ENCODE measurements at places on chromosomes 5 and 9.

GRCh38 chr5:164052536-164053093, 547.2 kb downstream of the MAT2B start:
- no peak for DNase-seq

GRCh38 chr9:89879276-89879675, 274.5 kb downstream of the GADD45G start:
- DNase-seq, result no peak

DNA sequence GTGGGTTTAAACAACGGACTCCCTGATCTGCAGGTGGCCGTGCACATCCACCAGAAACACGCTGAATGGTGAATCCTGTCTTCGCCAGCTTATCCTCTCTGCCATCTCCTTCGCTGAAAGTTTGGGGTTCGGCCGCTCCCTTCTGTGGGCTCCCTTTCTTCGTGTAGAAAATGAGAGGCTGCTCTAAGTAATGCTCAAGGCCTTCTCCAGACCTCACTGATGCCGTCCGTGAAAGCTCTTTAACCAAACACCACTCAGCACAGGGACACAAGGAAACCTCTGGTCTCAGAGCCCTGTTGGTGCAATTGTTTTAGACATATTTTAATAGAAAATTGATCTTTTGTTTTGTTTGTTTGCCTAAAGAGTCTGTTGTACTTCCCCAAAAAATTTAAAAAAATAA, 596.5 kb downstream of the IRX1 start:
- DNase-seq, result no peak

DNA sequence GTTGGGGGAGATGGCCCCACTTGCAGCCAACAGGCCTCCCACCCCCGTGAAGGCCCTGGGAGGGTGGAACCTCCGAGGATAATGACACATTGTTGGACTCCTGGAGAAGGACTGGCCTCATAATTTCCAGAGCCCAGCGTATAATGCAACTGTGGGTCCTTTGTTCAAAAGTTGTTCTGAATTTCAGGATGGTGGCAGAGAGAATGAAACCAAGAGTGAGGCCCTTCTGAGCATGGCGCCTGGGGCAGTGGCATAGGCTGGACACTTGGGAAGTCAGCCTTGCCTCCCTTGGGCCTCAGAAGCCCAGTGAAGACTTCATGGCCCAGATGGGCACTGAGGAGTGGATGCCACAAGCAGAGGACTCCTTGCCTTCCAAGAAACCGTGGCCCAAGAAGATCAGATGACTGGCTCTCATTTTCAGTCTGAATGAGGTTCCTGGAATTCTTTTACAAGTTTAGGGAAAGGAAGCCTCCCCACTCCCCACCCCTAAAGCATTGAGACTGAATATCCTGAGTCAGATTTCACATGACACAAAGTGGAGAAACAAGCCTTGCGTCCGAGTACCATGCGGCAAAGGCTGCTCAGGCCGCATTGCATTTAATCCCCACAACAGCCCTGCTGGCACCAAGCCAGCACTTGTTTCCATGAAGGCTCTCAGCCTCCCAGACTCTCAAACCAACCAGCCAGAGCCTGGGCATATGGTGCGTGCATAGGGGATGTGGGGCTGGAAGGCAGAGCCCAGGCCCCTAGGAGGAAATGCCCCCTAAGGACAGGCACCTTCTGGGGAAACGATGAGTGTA, 96.7 kb upstream of the SMIM23 start:
- no peak for DNase-seq

DNA sequence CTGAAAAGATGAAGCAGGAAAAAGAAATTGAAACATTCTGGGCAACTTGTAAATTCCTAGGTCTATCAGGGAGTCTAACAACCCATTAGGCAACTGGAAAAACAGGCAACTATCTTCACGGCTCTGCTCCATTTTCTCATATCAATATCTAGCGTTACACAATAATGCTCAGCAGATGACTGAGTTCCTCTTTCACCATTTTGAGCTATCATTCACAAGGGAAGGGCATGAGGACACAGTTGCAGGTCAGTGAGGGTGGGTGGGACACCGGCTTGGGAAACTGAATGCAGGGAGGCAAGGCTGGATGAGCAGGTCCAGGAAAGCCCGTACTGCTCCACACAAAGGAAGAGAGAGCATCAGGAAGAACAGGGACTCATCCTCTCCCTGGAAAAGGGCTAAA, 67.0 kb downstream of the FRMD3 start:
- DNase-seq, result peak; percentile 89

DNA sequence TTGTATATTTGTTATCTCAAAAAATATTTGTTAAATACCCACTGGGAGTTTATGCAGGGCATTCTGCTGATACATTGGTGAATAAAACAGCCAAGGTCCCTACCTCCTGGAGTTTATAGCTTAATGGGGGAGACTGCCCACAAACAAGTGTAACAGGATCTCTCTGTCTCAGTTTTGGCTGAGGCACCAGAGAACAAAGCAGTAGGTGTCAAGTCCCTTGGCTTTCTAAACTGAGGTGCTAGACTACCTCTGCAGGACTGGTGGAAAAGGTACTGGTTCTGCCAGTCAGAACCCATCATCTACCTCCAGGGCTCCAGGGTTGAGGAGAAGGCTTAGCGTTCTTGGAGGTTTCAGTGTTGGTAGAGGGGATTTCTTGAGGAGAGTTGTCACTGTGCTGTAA, 188.4 kb upstream of the ELL2 start:
- no peak for DNase-seq

GRCh38 chr5:110838961-110839360, 100.2 kb downstream of the SLC25A46 start:
- DNase-seq, result no peak

- no peak for DNase-seq
Observed at GRCh38 chr5:34039398-34040157, 3.4 kb downstream of the C1QTNF3 start.

GRCh38 chr9:72292256-72292682, 72.7 kb downstream of the ZFAND5 start:
- peak; percentile 75 for DNase-seq

DNA sequence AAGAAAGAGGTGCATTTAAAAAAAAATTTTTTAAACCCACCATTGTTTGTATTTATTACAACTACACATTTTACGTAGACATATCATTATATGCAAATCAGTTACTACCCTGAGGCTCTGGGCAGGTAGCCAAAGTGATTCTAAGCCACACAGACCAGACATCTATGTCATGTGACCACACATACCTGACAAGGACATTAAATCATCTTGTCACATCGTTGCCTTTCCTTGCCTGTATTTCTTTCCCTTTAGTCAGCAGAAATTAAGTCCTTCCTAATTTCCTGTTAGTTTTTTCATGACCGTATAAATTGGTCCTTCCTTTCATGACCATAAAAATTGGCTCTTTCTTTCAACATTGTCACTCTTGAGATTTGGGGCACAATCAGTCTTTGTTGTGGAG, 134.2 kb upstream of the MARCHF11 start:
- DNase-seq, result no peak

- DNase-seq, result peak; percentile 73
Observed at GRCh38 chr9:75239176-75239575, 150.9 kb downstream of the OSTF1 start.

GRCh38 chr9:134487066-134487710, 154.4 kb upstream of the COL5A1 start:
- no peak for DNase-seq

GRCh38 chr5:94376672-94377345, 241.6 kb downstream of the KIAA0825 start:
- DNase-seq, result peak; percentile 61

DNA sequence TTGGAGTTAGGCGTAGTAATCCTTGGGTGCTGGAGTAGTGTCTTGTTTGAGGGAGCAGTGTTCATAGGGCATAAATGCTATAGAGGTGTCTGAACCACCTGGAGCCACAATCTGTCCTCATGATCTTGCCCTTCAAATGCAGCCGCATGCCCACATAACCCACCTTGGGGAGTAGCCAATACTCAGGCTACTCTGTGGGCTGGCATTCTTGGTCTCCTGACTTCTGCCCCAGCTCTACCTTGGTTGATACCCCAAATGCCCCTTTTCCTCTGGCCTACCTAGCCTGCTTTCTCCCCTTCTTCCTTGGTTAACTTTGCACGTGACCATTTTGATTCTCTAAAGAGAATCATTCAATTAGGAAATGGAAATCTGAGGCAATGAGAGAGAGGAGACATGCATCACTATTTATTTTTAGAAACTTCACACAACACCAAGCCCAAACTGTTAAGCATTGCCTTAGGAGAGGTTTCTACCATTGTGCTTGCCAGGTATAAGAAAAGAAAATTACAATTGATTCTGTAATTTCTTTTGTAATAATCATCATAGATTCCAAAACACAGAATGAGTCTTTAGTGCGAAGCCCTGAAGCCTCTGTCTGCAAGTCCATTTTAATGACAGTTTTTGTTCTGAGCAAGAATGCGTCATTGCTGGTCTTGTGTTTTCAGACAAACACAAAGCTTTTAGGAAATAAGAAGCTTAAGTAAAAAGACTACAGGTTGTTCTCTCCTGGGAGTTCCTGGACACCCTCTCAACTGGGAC, 135.2 kb downstream of the C9orf152 start:
- peak; percentile 34 for DNase-seq

DNA sequence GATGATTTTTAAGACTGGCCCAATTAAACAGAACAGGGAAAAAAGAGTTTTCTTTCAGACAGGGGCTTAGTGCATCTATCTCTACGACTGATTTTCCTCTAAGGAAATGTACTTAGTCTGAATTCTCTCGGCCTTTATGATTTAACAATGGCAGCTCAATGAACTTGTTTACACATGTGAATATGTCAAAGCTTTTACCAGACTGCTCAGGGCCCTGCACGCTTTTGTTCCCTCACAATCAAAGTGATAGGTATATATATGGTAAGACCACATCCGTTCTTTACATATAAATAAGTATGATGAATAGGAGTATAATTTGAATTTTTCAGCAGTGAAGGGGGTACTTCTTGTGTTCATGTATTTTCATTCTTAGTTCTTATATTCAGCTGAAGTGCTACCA, 27.6 kb downstream of the LEAP2 start:
- no peak for DNase-seq

GRCh38 chr5:125277494-125278154, 531.2 kb upstream of the ZNF608 start:
- no peak for DNase-seq

DNA sequence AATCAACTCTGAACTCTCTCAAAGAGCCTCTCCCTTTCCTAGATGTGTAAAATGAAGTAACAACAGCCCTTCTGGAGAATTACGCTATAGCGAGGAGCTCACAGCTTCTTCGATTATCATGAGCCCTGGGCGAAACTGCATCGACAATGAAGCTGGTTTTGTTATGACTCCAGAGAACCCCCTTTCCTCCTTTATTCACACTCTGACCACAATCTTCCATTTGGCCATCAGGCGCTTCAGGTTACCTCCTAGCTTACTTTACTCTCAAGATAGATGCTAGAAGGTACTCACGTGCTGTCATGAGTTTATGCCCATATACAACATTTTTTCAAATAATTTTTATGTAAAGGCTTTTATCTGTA, 362.7 kb upstream of the RFX3 start:
- DNase-seq, result no peak

DNA sequence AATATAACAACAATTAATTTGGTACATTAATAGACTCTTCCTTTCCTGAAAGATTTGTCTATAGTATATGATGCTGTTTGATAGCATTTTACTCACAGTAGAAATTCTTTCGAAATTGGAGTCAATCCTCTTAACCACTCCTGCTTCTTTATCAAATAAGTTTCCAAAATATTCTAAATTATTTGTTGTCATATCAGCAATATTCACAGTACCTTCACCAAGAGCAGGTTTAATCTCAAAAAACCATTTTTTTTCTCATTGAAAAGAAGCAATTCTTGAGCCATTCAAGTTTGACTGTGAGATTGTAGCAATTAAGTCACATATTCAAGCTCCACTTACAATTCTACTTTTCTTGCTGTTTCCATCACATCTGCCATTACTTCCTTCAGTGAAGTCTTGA, 83.5 kb upstream of the PRR16 start:
- no peak for DNase-seq

DNA sequence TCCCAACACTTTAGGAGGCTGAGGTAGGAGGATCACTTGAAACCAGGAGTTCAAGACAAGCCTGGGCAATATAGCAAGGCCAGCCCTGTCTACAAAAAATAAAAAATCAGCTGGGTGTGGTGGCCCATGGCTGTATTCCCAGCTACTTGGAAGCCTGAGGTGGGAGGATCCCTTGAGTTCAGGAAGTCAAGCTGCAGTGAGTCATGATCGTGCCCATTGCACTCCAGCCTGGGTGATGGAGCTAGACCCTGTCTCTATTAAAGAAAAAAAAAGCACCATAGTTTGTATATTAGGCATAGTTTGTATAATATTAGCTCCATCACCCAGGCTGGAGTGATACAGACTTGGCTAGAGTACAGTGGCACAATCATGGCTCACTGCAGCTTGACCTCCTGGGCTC, 9.6 kb upstream of the NME5 start:
- DNase-seq, result peak; percentile 28

GRCh38 chr9:123599781-123600180, 243.8 kb downstream of the CRB2 start:
- no peak for DNase-seq

DNA sequence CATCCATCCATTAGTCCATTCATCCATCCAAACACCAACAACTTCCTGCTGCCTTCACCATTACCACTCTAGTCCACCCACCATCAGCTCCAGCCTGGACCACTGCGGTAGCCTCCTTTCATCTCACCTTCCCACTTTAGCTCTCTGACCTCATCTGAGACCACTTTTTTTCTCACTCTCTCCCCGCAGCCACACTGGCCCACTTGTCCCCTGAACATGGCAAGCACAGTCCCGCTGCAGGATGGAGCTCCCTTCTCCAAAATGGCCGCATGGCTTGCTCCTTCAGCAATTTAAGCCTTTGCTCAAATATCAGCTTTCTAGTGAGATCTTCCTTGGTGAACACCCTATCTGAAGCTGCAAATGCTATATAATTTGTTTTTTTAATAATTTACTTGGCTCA, 11.1 kb downstream of the CSF1R start:
- no peak for DNase-seq

DNA sequence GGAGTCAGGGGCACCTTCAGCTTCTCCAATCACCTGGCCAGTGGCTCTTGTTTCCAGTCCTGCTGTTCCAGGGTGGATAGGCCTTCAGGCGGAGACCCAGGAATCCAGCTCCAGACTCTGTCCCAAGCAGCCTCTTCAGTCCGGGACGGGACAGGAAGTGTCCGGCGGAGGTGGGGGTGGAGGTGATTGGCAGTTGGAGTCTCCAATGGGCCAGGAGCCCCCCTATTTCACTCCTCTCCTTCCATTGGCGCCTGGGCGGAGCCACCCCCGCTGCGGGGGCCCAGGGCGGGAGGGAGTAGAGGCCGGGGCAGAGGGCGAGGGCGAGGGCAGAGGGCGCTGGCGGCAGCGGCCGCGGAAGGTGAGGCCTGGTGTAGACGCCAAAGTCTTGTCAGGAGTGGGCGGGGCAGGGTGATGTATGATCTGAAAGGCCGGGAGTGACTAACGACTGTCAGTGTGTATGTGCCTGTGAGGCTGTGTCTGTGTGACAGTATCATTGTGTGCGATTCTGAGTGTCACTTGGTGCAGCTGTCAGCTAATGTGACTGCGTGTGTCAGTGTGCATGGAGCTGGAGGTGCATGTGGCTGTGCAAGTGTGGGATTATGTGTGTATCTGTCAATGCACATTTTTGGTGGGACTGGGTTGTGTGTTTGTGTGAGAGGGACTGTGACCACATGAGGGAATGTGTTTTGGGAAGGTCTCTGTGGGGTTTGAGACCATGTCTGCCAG, at the start of gene IL11RA:
IL11RA (plus strand) TSS at position 310 of the 726 bp plus-strand sequence. CDS start 3,033 bp downstream, outside the sequence.
- peak; percentile 68 for DNase-seq

- DNase-seq, result no peak
Observed at GRCh38 chr5:153460421-153460820, 30.0 kb upstream of the GRIA1 start.
